ENCODE measurements at places on chromosomes 1 and 21.

DNA sequence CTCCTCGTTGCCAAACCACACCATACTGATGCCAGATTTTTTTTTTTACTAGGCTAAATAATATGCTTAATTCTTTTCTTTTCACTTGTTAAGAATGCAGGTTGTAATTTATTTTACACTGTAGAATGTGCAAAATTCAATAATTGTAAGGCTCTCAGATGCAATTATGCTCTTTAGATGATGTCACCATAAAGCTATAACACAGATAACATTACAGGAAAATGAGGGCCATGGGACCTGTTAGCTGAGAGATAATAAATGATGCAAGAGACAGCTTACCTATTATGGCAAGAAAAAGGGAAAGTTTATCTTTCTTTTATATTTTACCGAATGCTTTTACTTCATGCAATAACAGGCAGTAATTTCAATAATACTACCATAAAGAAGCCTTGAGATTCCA lies 35.4 kb downstream of the CHRM3 start:
- DNase-seq = no peak

DNA sequence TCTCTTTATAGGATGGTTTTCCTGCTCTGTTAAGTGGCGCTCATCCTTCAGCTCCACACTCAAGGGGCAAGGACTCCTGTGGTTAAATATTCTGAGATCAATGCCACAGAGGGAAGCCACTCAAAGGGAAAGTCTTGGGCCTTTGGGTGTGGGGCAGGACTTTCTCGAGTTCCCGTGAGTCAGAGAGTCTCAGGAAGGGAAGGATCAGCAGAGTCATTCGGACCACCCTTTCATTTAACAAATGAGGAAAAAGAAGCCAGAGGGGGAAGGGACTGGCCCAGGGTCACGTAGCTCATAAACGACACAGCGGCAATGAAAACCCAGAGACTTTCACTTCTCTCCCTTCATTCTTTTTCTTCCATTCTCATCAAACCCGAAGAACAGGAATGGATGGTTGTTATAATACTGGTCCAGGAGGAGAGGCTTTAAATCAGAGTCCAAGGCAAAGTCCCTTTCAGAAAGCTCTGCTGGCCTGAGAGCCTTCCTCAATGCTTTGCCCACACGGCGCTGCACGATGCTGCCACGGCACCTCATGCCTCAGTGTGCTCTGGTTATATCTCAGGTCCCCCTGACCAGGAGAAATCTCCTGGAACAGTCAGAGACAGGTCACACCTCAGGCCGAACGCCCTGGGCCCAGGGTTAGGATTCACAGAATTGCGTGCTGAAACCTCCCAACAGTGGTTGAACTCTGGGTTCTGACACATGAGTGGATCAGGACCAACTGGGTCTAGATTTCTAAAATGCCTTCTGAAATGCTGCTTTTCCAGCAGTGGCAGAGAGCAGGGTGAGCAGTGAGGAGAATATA lies 65.3 kb downstream of the TENT5C start:
- DNase-seq = no peak

DNA sequence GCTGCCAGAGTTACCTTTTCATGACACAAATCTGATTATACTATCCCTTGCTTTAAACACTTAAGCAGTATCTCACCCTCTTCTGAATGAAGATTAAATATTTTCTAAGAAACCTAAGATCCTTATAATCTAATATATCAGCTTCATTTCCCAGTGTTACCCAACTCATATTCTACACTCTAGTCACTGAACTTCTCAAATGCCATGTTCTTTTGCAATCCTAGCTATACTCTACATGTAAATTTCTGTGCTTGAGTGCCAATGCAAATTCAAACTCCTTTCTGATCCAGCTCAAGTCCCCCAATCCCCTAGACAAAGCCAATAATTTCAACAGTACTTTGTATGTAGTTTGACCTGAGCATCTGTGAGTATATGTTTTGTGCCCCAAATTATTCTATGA lies 293.9 kb downstream of the SDCCAG8 start:
- DNase-seq = no peak

DNA sequence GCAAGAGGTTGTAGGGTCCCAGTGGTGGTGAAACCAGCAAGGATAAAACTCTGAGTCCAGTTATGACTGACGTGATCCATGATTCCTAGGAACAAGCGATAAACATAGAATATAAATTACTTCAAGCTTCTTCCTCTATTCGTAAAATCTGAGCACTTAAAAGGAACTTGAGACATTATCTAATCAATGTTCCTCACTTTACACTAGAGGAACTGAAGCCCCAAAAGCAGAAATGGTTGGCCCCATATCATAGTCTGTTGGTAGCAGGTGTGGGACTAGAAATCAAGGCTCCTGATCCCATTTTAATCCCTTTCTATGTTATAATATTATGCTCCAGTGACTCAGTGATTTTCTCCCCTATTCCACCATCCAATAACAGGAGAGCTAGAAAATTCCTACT lies 21.9 kb upstream of the MNDA start:
- no peak for DNase-seq

GRCh38 chr1:77803371-77803770 lies 23.9 kb downstream of the MIGA1 start:
- no peak for DNase-seq

- no peak for DNase-seq
Measured at GRCh38 chr1:223201967-223202366, 58.9 kb upstream of the TLR5 start.

- DNase-seq = no peak
Measured at GRCh38 chr1:61005614-61006580, 76.5 kb upstream of the NFIA start.

DNA sequence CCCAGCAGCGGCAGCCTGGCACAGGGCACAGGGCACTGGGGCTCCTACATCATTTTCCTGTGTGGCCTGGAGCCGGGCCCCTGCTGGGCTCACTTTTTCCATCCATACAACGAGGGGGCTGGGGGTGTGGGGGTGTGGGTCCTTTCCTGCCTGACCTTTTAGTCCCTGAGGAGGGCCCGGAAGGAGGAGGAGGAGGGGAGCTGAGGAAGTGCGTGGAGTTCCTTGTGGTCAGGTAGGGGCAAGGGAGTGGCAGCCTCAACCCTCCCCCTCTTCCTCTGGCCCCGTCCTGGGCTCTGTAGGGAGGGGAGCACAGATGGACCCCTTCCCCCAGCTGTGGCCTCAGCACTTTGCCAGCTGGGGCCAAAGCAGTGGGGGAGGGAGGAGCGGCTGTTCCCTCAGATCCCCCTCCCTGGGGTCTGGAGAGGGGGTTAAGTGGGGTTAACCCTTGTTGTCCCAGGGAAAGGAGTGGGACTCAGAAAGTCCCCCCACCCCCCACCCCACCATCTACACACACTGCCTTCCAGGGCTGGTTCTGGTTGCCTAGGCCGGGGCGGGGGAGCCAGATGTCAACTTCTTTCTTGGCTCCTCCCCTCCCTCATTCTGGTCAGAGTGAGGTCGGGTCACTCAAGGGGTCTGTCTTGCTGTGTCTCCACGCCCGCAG lies 5.7 kb downstream of the NTRK1 start:
- DNase-seq = no peak

GRCh38 chr1:111739194-111739924 lies at the start of gene INKA2:
INKA2 (minus strand) TSS chr1:111739395; CDS start chr1:111739242, 153 bp downstream.
- DNase-seq = peak; percentile 82

- DNase-seq = no peak
Measured at GRCh38 chr1:1053022-1053421, 21.1 kb downstream of the RNF223 start.

GRCh38 chr1:205920861-205921569 lies 22.2 kb downstream of the SLC26A9 start:
- no peak for DNase-seq

GRCh38 chr1:109198745-109199144 lies 15.0 kb upstream of the SARS1 start:
- no peak for DNase-seq

GRCh38 chr1:229579059-229579673 lies 20.7 kb upstream of the ABCB10 start:
- DNase-seq = peak; percentile 71

DNA sequence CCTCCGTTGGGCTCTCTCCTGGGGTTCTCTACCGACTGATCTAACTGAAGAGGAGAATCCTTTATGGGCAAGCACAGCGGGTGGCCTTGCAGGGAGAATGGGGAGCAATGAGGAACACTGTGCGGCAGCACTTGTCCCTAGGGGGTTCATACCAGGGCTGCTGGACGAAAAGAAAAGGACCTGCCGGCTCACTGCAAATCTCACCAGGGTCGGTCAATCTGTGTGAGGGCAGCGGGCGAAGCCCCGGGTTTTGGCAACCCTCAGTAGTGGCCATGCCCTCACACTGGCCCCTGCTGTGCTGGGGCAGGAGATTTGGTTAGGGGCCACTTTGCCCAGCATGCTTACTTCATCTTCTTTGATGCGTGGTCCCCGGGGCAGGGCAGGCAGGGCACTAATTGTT lies 5.9 kb downstream of the LHX9 start:
- no peak for DNase-seq

GRCh38 chr1:1171546-1172340 lies 1.9 kb upstream of the TTLL10 start:
- no peak for DNase-seq

GRCh38 chr21:31354122-31354521 lies 10.1 kb upstream of the TIAM1 start:
- no peak for DNase-seq

- no peak for DNase-seq
Measured at GRCh38 chr1:185317886-185318310, 855 bp upstream of the IVNS1ABP start.

GRCh38 chr1:231310391-231310934 lies 27.2 kb downstream of the EXOC8 start:
- DNase-seq = no peak

All from caudate nucleus (tissue), 63 donors.